Left ventricle myocardium superior (tissue), 1 donor: ENCODE measurements at places on chromosomes 7 and 10.
A peak's percentile ranks its signal among the peaks of the same experiment; 100 is the strongest.

GRCh38 chr7:7793249-7793648 is 74.8 kb upstream of the RPA3 start:
- no peak for DNase-seq

- no peak for DNase-seq
Observed at GRCh38 chr10:12337453-12338372, 11.6 kb upstream of the CAMK1D start.

GRCh38 chr7:28570970-28571288 is 158.6 kb downstream of the CREB5 start:
- DNase-seq = no peak

DNA sequence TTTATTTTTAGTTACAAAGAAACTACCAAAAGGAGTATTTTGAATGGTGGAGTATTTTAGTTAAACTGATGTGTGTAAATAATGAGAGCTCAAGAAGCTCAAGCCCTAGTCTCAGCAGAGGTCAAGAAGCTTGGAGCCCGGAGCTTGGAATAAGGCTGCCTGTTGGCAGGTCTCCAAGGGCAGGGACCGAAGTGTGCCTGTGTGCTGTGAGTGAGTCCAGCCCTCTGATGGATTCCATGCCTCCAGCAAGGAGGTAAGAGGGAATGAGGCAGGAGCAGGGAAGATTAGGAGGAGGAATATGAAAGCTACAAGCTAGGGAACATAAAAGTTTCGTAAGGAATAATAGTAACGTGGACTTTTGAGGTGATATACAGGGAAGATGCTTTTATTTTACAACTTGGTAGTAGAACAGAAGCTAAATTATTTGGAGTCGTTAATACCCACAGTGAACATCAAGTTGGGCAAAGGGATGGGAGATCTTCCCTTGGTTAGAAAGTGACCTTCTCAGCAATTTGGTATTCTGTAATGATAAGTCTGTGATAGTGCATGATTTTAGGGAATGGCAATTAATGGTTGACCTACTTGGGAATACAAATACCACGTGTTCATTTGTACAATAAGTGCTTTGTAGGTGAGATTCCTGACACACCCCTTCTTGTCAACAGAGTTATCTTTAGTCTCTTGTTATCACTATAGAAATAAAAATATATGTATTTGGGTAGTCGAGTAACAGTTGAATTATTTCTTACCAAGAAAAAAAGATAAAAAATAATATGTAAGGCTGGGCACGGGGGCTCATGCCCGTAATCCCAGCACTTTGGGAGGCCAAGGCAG is 4.6 kb downstream of the SEC23IP start:
- DNase-seq = peak; percentile 77

- no peak for DNase-seq
Observed at GRCh38 chr10:70551971-70552422, 50.5 kb downstream of the PRF1 start.

- DNase-seq = no peak
Observed at GRCh38 chr10:10353326-10353868, 664.3 kb upstream of the CELF2 start.

GRCh38 chr10:1644191-1644711 is 93.1 kb downstream of the ADARB2 start:
- no peak for DNase-seq

DNA sequence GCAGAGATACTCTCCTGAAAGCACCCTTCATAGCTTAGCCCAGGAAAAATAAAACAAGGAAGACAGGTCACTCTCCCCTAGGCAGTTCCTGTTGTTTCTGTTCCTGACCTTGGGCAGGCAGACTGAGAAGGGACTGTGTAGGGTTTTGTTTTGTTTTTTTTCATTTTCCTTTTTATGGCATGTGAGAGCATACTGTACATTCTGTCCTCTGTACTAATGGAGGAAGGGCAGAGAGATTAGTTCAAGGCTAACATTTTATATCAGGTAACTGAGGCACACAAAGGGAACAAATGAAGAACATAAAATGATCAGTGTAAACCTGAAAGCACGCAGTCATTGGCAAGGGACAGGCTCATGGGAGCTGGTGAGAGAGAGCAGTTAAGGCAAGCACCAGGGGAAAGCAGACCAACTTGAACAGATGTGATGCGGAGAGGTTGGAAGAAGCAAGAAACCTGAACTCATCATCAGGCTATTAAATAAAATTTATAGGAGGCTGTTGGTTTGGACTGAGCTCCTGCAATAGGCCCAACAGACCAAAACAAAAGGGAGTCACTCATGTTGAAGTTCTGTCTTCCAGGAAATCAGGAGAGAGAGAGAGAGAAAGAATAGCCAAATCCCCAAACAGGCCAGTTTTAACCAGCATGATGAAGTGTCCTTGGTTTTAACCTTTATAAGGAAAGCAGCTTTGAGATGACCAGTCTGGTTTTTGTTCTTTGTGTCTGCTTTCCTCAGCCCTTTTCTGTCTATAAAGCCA is 34.1 kb upstream of the PDCD4 start:
- no peak for DNase-seq

DNA sequence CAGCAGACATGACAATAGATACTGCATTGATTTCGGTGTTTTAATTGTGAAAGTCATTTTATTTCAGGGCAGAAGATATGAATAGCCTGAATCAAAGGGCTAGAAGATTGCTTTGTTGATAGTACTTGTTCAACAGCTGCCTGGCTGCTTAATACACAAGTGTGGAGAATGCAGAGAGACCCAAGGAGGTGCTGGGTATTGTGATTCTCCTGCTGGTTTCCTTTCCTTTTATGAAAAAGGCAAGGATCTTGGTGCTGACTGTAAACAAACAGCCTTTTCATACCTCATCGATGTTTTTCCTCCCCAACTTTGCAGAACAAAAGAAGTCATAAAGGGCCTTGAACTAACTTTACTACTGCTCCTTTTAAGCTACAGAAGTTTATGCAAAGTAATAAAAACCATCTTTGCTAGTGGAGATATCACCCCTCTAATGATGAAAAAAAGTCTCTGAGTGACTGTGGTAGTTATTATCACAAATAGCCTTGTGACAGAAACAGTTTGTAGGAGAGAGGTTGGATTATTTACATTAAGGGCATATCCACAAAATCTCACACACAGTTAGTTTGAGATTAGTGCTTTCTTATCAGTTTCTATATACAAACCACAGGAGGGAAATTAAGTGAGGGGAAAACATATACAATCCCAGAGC is 800.0 kb downstream of the LRMDA start:
- DNase-seq = no peak

DNA sequence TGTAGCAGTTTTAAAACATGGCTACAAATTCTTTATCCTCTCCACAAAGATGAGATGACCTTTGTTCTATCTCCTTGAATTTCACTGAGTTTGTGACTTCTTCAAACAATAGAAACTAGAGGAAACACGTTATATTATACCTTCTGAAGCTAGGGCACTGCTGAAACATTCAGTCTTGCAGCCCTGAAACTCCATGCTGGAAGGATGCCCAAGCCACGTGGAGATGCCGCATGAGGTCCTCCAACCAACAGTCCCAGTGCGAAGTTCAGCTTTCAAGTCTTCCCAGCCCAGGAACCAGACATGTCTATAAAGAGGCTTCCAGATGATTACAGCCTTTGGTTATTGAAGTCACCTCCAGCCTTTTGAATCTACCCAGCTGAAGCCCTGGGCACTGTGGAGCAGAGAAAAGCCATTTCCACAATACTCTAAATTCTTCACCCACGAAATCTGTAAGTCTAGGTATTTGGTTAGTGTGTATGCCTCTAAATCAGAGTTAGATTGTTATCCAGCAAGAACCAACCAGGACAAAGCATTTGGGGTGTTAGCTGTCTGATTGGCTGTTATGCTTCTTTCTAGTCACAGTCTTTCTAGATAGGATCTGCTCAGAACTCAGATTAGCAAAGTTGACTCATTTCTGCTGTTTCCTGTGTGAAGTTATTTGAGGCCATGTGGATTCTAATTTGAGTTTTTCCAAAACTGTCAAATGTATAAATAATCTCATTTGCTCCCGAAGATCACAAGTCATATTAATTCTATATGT is 186.5 kb upstream of the TMEM72 start:
- no peak for DNase-seq

DNA sequence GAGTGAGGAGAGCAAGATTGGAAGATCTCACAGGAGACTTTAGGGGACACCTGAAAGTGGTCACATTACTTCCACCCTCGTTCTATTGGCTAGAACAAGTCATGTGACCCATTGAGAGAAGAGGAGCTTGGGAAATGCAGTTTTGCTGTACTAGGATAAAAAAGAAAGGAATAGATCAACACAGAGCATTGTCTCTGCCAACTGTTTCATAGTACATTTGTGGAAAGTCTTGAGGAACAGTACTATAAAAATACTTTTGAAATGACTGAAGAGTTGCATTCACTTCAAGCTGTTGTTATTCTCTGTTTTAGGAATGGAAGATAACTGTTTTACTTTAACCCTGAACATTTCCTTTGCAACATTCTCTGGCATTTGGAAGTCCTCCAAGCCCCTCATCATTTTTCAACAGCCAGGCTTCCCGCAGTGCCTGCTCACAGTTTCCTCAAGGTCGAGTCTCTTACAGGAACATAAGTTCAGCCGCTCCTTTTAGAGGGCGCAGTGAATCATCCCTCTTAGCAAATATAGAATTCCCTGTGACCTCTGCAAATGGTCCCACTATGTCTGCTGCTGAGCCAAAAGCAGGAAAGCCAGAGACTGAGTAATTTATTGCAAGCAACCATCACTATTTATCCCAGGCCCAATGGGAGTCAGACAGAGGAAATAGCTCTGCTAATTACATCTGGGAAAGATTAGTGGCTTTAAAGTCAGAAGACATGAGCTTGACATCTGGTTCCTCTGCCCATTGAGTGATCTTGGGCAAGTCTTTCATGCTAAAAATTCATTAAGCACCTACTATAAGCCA is 40.7 kb downstream of the MRPL32 start:
- DNase-seq = no peak

DNA sequence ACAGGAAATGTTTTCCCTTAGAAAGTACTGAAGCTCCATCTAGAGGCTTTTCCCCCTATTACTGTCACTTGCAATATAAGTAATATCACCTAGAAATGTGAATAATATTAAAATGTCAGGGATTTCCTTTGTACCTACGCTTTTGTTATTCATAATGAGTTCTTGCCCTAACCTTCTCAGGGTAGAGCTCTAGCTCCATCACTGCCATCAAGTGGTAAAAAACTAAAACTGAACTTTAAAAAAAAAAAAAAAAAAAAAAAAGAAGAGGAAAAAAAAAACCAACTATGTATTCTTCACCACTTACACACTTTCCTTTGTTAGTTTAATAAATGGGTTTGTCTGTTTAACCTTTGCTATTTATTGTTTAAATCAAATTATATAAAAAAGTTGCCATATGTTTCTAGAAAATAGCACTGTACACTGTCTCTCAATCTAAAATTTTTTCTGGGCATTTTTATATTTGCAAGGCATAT is 49.9 kb downstream of the DNAJC1 start:
- no peak for DNase-seq
